ENCODE measurements at places on chromosomes 7 and 10.

- peaks cover 3% of the 10 kb centered on the region for H3K4me1 ChIP-seq
- no peaks in the 10 kb centered on the region for H3K36me3 ChIP-seq
- no peak for DNase-seq
Observed at GRCh38 chr7:104933521-104933988, 80.5 kb upstream of the KMT2E start.

DNA sequence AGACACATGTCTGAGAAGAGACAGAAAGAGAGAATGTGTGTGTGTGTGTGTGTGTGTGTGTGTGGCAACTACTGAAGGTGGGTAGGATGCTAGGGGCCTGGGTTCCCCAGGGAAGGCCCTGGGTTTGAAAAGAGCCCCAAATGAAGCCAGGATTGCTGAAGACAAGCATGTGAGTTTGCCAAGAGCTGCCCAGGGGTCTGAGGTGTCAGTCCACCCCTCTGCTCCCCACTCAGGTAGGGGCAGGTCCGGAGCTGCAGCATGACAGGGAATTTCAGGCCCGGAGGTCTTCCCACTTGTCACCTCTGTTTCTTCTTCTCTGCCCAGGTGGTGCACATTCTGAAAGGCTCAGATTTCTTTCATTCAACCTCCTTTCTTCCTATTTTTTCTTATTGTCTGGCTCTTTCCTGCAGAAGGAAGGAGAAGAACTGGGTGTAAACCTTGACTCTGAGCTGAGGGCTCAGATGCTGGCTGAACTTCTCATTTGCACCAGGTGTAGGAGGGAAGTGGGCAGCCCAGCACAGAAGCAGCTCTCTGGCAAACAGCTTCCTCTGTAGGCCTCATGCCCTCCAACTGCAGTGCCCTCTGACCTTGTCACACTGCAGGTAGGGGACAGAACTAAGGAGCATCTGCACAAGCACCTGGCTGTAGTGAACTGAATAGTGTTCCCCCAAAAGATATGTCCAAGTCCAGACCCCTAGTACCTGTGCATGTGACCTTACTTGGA, 79.6 kb upstream of the LRRC4 start:
- no peak overlapping the region for H3K27ac ChIP-seq
- no peaks in the 10 kb centered on the region for H3K4me1 ChIP-seq
- no peak overlapping the region for H3K4me3 ChIP-seq
- H3K27me3 ChIP-seq = peaks cover 19% of the 10 kb centered on the region
- DNase-seq = no peak
- no peaks in the 10 kb centered on the region for H3K36me3 ChIP-seq

GRCh38 chr10:72503241-72503640, 122.6 kb downstream of the MICU1 start:
- H3K4me1 ChIP-seq = no peaks in the 10 kb centered on the region
- peak; percentile 28 for DNase-seq
- no peaks in the 10 kb centered on the region for H3K27me3 ChIP-seq

- H3K4me3 ChIP-seq = no peak overlapping the region
- no peak overlapping the region for H3K27ac ChIP-seq
- no peaks in the 10 kb centered on the region for H3K4me1 ChIP-seq
- H3K36me3 ChIP-seq = no peaks in the 10 kb centered on the region
- no peak for DNase-seq
Observed at GRCh38 chr7:81331061-81332018, 412.5 kb upstream of the SEMA3C start.

DNA sequence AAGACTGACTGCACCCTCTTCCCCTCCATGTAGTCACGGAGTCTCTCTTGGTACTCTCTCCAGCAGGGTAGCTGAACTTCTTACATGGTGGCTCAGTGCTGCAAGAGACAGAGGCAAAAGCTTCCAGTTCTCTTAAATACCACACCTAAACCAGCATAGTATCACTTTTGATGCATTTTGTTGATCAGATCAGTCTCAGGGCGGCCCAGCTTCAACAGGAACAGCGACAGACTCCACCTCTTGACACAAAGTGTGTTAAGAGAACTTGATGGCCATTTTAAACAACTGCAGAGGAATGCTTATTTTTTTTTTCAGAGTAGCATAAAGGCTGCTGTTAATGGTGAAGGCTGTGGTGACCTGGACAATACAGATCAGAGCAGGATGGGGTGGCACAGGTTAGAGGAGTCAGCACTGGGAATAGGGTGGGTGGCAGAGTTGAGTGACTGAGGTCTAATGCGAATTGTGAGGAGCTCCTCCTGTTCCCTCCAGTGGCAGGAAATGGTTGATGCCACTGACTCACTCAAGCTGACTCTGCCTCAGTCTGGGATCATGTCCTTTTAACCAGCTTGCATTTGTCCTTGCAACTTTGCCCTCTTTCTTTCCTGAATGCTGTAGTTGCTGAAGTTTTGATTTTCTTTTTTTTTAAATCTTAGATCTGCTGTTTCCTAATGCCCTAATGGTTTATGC, 17.3 kb downstream of the MGAM start:
- no peaks in the 10 kb centered on the region for H3K27me3 ChIP-seq
- no peak for DNase-seq
- no peak overlapping the region for H3K4me3 ChIP-seq
- no peaks in the 10 kb centered on the region for H3K4me1 ChIP-seq
- no peak overlapping the region for H3K27ac ChIP-seq

- peak; percentile 97 for DNase-seq
- no peaks in the 10 kb centered on the region for H3K36me3 ChIP-seq
- peaks cover 2% of the 10 kb centered on the region for H3K4me1 ChIP-seq
Observed at GRCh38 chr10:7541137-7542087, 125.4 kb downstream of the ITIH5 start.

GRCh38 chr7:32427769-32428291, 62.4 kb downstream of the LSM5 start:
- H3K27me3 ChIP-seq = peaks cover 18% of the 10 kb centered on the region
- H3K27ac ChIP-seq = no peak overlapping the region
- H3K4me1 ChIP-seq = no peaks in the 10 kb centered on the region
- DNase-seq = peak; percentile 88
- no peaks in the 10 kb centered on the region for H3K36me3 ChIP-seq

DNA sequence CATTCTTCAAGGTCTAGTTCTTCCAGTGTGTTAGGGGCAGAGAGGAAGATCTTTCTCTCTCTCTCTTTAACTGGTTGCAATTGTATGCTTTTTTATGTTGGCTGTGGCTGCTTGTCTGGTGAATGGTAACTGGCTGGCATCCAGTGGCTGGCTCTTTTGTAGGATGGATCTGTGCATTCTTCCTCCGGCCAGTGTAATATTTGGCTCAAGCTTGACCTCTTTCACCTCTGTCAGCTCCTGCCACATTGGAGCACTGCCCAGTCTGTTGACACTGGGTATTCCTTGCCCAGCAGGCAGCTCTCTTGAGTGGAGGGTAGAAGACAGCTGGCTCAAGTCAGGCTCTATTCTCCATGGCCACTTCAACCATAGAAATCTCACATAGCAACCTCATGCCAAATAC, 528.3 kb downstream of the PHTF2 start:
- no peaks in the 10 kb centered on the region for H3K27me3 ChIP-seq
- H3K4me1 ChIP-seq = peaks cover 4% of the 10 kb centered on the region
- H3K36me3 ChIP-seq = no peaks in the 10 kb centered on the region
- no peak for DNase-seq
- no peak overlapping the region for H3K4me3 ChIP-seq

- no peak overlapping the region for H3K4me3 ChIP-seq
- H3K27ac ChIP-seq = no peak overlapping the region
- DNase-seq = no peak
Observed at GRCh38 chr10:128380946-128381345, 254.7 kb upstream of the MKI67 start.

- DNase-seq = peak; percentile 14
- H3K4me1 ChIP-seq = no peaks in the 10 kb centered on the region
- no peaks in the 10 kb centered on the region for H3K36me3 ChIP-seq
- H3K4me3 ChIP-seq = no peak overlapping the region
Observed at GRCh38 chr7:8290645-8291308, 28.8 kb upstream of the ICA1 start.

GRCh38 chr10:6669269-6669859, 89.3 kb upstream of the PRKCQ start:
- peaks cover 2% of the 10 kb centered on the region for H3K27me3 ChIP-seq
- H3K27ac ChIP-seq = no peak overlapping the region
- H3K36me3 ChIP-seq = no peaks in the 10 kb centered on the region
- peaks cover 7% of the 10 kb centered on the region for H3K4me1 ChIP-seq

DNA sequence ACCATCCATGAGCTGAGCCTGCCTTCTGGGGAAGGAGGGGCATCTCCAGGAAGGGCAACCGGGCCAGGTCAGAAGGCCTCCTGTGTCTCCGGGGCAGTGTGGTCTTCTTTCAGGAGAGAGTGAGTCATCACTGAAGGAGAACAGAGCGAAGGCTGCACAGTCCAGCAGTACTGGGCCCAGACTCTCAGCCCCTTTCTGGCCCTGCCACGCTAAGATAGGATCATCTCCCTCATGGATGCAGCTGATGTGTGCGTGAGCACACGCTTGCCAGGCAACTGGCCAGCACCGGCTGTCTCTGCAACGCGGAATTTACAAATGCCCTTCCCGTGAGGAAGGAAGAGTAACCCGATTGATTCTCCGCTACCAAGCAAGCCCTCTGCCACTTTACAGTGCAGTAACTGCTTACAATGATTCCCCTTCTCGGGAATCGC, 328.2 kb downstream of the TNS3 start:
- H3K4me1 ChIP-seq = peaks cover 14% of the 10 kb centered on the region
- peak; percentile 72 for DNase-seq
- peaks cover under 1% of the 10 kb centered on the region for H3K36me3 ChIP-seq

DNA sequence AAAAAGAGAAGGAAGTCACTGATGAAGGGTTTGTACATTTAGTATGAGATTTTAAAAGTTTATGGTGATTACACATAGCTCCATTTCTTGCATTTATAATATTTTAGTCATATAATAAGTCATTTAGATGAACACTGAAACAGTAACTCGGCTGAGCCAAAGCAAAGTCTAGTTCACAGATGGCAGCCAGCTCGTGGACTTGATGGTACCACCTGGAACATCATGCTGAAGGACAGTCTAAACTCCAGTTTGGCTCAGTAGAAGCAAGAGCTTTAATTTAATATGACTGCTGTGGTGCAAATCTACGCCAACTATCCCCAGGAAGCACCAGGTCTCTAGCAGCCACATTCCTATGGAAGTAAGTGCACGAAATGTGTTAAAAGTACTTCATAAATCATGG, 16.4 kb downstream of the SRI start:
- H3K36me3 ChIP-seq = peaks cover 32% of the 10 kb centered on the region
- H3K4me3 ChIP-seq = no peak overlapping the region
- no peak for DNase-seq
- H3K27me3 ChIP-seq = no peaks in the 10 kb centered on the region

- H3K27ac ChIP-seq = no peak overlapping the region
- no peaks in the 10 kb centered on the region for H3K36me3 ChIP-seq
- H3K27me3 ChIP-seq = no peaks in the 10 kb centered on the region
- no peak overlapping the region for H3K4me3 ChIP-seq
Observed at GRCh38 chr10:131683281-131683861, 217.4 kb upstream of the PPP2R2D start.

DNA sequence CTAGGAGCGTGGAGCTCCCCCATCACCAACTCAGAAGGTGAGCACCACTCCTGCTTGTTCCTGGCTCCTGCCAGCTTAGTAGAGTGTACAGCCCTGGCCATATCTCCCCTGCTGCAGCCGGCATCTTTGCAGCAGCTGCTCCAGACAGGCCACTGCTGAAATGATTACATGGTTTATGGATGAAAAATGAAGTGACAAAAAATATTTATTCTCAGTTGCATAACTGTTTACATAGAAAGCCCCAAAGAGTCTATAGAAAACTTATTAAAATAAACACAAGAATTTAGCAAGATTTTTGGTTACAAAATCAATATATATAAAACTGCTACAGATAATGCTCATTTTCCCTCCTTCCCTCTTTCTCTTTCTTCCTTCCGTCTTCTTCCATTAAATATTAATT, 27.2 kb downstream of the C10orf67 start:
- no peak overlapping the region for H3K4me3 ChIP-seq
- no peak overlapping the region for H3K27ac ChIP-seq
- DNase-seq = peak; percentile 90
- H3K4me1 ChIP-seq = no peaks in the 10 kb centered on the region
- H3K27me3 ChIP-seq = no peaks in the 10 kb centered on the region

DNA sequence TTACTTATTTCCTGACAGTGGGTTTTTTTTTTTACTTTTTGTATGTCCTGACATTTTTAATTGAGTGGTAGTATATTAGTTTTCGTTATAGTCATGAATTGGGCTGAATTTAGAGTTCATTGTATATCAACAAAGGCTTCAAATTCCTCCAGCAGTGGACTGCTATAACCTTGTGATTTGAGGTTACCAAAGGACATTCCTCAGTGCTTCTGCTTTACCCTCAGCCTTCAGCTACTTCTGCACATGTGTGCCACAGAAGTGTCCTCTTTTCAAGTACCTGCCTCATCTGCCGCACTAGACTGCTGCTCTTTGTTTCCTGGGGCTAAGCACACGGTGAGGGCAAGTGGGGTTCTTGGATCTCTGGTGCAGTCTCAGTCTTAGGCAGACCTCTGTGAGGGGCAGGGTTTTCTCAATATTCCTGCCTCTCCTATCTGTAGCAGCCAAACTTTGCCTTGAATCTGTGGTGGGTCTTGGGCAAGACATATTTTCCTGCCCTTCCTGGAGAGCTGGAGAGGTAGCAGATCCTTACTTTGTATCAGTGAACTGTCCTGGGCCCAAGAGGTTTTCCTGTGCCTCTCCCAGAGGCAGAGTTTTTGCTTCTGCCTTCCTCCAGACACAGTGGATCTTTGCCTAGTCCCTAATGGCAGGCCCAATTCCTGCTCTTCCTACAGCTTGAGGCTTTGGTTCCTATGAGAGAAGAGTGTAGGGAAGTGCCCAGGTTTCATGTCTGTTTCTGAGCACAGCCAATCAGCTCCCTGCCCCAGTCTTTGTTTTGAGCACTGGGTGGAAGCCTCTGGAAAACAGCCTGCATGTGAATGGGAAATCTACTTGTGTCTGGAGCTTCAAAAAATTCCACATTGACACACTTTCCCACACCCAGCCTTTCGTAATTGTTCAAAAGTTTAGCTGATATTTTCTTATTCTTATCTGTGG, 39.0 kb upstream of the STRIP2 start:
- peaks cover 3% of the 10 kb centered on the region for H3K36me3 ChIP-seq
- no peak overlapping the region for H3K27ac ChIP-seq
- no peak overlapping the region for H3K4me3 ChIP-seq

DNA sequence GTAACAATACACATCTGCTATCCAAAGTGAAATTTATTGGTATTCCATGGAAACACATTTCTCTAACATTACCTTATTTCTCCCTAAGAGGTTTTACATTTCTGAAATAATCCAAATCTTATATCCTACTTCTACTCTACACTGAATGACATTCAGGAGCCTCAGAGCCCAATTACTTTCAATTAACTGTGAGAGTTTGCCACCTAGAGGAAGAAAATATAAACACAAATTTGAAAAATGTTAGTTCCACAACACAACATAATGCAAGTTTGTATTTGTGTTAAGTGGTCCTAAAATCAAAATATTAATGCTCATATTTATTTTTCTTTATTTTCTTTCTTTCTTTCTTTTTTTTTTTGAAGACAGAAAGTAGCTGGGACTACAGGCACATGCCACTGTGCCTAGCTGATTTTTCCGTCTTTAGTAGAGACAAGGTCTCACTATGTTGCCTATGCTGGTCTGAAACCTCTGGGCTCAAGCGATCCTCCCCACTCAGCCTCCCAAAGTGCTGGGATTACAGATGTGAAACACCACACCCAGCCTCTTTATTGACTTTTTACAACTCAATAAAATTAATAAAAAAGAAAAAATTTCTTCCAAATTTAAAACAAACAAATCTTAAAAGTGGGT, 46.0 kb downstream of the ATAD1 start:
- no peak overlapping the region for H3K4me3 ChIP-seq
- no peaks in the 10 kb centered on the region for H3K27me3 ChIP-seq
- H3K27ac ChIP-seq = no peak overlapping the region

- no peaks in the 10 kb centered on the region for H3K4me1 ChIP-seq
- H3K4me3 ChIP-seq = no peak overlapping the region
- H3K27ac ChIP-seq = no peak overlapping the region
- no peaks in the 10 kb centered on the region for H3K36me3 ChIP-seq
- H3K27me3 ChIP-seq = no peaks in the 10 kb centered on the region
Observed at GRCh38 chr7:63117-63480, 129.3 kb upstream of the FAM20C start.

Data from lung (tissue), 17 donors.